ENCODE measurements at places on chromosomes 3 and 15. TPM values are rescaled to one million over a fixed set of nuclear protein-coding genes. Genes with fewer than 3 reads are reported as not detected.
A peak's percentile ranks its signal among the peaks of the same experiment; 100 is the strongest.

DNA sequence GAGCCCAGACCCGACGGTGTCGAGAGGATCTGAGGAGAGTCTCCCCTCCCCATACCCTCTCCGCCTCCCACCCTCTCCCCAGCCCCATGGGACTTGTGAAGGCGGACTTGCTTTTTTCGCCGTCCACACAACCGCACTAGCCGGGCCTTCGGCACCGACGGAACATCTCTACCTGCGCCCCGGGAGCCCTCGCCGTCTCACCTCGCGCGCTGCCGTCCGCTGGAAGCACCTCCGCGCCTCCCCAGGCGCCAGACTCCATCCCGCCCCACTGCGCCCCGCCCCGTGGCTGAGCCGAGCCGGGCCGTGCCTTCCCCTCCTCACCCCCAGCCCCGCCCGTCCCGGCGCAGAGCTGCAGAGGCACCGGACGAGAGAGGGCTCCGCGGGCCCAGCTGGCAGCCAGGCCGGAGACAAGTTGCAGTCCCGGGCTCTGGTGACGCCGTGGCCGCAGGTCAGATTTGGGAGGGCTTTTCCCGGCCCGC lies at the start of the genes DUOX1 and DUOXA1:
DUOX1 (plus strand) TSS at position 344 of the 479 bp plus-strand sequence. CDS start 1,973 bp downstream, outside the sequence.
DUOXA1 (minus strand) TSS at position 229 of the 479 bp plus-strand sequence. CDS start 6,865 bp downstream, outside the sequence.
- no peak for DNase-seq

DNA sequence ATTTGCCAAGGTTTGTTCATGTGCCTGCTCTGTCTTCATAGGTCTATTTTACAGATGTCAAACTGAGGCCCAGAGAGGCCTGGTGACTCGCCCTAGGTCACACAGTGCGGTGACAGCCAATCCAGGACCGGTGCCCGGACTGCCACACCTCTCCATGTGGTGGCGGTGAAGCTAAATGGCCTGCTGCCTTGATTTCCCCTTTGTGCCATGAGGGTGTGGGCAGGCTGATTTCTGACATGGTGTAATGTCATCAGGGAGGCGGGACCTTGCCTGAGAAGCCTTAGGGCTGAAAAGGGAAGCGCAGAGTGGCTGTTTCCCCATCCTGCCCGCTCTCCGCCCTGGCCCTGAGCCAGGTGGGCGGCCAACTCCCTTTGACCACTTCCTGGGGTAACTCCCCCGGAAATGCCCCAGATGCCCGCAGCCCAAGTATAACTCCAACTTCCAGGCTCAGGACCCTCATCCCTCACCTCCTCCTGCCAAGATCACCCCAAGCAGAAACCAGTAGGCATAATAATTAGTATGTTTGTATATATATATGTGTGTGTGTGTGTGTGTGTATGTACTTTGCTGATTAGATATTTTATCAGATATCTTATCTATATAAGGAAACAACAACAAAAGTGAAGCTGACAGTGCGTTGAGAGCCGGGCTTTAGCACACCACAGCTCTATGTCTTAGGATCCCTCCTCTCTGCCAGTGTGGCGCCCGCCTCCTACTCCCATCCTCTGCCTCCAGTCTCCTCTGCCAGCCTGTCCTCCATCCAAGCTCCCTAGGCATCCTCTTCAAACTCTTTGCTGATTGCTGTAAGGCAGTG lies 63.9 kb downstream of the IQSEC1 start:
- DNase-seq: no peak

DNA sequence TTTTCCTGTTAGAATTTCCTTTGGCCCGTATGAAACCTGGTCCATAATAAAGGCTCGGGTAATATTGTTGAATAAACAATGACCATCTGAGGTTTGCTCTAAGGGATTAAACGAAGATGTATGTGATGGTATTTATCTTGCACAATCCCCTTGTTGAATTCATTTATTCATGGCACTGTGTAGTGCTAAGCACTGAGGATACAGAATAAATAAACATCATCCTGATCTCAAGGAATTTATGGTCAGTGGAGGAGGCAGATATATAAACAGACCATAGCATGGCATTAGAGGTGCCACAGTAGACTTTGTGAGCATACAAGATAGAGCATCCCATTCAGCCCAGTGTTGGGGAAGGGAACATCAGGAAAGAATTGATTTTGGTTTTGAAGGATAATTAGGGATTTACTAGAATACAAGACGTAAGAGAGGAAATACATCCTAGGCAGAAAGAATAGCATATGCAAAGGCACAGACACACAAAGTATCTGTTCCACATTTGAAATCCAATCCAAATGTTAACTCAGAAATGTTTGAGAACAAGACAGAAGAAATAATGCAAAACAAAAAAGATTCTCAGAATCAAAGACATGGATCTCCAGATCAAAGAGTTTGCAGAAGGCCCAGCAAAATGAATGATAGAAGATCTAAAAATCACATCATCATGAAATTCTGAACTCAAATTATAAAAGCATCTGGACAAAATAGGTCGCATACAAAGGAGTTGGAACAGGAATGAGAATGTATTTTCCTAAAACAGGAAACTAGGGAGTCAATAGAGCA lies 5.4 kb upstream of the IGF2BP2 start:
- DNase-seq: no peak

The NBEAL2 gene
- total RNA-seq: 18.5 TPM

The EXOG gene
- total RNA-seq: 7.7 TPM

The SETMAR gene
- total RNA-seq: 27.4 TPM

The APOD gene
- total RNA-seq: 191 TPM

The CCR9 gene
- 0.10 TPM for total RNA-seq

The ACTRT3 gene
- 3.5 TPM for total RNA-seq

GRCh38 chr15:74540761-74541493 lies at the start of gene ARID3B:
Gene ARID3B, plus strand, starts transcription at chr15:74541220. Its CDS starts 2,717 bp downstream, at chr15:74543937.
- DNase-seq: peak; percentile 96

DNA sequence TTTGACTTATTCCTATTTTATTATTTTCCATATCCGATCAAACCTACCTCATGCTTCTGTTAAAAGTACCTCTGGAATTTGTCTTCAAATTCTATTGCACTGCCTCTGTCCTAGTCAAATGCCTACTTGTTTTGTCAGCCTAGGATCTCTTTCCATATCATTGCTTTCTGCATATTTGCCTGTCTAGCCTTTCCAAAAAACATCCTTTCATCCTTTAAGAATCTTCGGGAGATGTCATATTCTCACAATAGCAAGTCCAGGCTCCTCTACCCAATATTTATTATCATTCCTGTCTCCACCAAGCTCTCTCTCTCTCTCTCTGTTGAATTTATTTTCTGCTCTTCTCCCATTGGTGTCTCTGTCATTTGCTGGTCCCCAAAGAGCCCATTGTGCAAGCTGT lies 80.1 kb downstream of the LRRC28 start:
- DNase-seq: no peak

The GOLGA6L7 gene
- not detected for total RNA-seq

GRCh38 chr3:31533169-31534064 lies 692 bp downstream of the STT3B start:
- peak; percentile 84 for DNase-seq

The TM4SF1 gene
- 46.1 TPM for total RNA-seq

The ITIH1 gene
- not detected for total RNA-seq

- DNase-seq: no peak
Observed at GRCh38 chr15:61097852-61098251, 131.2 kb downstream of the RORA start.

The GNL3 gene
- total RNA-seq: 59.3 TPM

The TMEM212 gene
- 0.35 TPM for total RNA-seq

The FBXO40 gene
- 1.2 TPM for total RNA-seq

DNA sequence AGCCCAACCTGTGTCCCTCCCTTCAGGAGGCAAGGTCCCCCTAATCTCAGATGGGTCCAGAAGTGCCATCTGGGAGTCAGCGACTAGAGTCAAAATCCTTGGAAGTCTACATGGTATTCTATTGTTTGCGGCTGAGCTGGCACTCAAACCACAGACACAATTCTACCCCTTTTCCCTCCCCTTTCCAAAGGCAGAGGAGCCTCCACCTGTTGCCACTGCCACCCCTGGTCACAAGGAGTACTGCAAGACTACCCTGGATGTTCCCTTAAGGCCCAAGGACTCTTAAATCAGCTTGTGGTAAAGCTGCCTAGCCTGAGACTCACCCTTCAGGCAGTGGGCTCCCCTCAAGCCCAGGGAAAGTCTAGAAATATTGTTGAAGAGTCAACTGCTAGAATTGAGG lies 4.3 kb upstream of the OR5H6 start:
- DNase-seq: no peak

GRCh38 chr3:3196148-3196861 lies 16.8 kb upstream of the CRBN start:
- DNase-seq: no peak

The OR5K2 gene
- not detected for total RNA-seq

- no peak for DNase-seq
Observed at GRCh38 chr15:37252530-37252929, 152.2 kb upstream of the MEIS2 start.

DNA sequence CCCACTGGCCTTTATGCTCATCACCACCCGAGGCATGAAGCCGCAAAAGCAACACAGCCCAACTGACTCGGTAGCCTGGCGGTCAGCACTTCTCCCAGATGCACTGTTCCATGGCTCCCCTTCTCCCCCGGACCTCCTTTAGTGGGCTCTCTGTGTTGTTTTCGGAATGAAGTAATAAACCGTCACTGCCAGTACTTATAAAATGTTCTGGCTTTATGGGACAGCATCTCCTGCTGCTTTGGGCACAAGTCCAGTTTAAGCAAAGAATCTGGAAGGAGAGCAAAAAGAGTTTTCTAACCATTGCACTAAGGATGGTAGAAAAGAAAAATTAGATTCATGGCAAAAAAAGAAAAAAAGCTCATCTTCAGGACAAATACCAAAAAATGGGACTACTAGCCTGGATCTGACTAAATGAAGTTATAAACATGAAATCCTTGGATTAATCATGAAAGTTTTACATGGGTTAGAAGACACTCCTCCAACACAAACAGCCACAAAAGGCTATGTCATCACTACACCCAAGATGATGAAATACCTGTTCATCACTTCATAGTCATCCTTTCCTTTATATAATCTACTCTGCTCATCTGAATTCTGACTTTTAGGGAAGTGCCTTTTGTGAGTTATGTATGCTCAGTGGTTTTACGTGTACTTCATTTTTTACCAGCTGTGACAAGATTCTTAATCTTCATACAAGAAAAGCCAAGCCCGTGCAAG lies 89.5 kb upstream of the UBE2E2 start:
- DNase-seq: no peak

The KNG1 gene
- not detected for total RNA-seq

GRCh38 chr3:22861426-22861825 lies 341.7 kb upstream of the UBE2E2 start:
- no peak for DNase-seq

DNA sequence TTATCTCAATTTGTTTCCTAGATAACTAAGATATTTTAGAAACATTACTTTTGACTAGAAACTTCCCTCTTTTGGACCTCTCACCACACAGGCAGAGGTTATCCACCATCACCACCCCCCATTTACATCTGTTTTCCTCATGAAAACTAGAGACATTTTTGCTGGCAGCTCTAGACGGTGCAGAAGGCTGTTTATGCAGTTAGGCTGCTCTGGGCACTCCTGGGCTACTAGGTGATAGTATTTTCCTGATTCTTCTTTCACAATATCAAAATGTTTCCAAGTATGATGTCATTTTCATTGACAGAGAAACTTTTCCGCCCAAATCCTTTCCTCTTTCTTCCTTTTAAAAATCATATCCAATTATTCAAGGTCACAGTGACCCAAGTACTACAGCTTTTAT lies 67.1 kb downstream of the PLOD2 start:
- DNase-seq: no peak

The XCR1 gene
- total RNA-seq: not detected

DNA sequence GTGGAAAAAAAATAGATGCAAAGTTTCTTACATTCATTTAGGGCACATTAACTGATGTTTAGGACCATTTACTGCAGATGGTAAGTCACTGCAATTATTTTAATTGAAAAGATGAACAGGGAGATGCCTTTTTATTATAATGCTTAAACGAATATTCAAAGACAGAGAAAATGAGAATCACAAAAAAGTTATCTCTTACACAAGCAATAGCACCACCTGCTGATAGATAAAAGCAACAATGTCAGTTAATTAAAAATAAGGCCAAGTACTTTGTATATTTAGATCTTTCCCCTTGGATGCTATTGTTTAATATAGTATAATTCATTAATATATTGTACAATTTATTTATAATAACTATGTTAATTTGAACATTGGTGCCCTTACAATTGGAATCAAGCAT lies 55.9 kb downstream of the IFT80 start:
- DNase-seq: no peak

The LMAN1L gene
- total RNA-seq: not detected

DNA sequence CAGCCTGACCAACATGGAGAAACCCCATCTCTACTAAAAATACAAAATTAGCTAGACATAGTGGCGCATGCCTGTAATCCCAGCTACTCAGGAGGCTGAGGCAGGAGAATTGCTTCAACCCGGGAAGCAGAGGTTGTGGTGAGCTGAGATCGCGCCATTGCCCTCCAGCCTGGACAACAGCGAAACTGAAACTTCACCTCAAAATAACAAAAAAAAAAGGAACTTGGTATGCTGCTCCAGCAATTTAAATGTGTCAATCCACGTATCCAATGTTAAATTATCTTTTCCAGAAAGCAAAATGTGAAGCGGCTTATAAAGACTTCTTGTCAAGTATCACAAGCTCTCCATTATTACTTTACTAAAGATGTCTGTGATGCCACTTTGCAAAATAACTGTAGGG lies 9.9 kb upstream of the ARIH1 start:
- no peak for DNase-seq

- no peak for DNase-seq
Observed at GRCh38 chr3:16203031-16203430, 28.6 kb downstream of the GALNT15 start.

DNA sequence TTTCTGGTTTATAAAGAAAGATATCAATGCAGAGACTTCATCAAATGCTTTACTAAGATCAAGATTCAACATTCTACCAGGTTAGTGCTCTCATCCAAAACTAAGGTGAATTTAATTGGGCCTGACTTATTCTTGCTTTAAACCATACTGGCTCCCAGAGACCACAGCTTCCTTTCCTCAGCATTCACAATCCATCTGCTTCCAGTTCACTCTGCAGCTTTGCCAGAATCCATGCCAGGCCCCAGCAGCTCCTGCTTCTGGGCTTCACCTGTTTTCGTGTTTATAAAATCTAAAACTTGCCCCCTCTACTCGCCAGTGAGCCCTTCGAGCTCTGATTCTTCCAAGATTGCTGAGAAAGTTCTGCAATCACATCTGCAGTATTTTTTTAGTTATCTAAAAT lies 2.3 kb downstream of the CPB1 start:
- DNase-seq: no peak

The NANOGP8 gene
- 1.8 TPM for total RNA-seq

The ROPN1 gene
- total RNA-seq: not detected

The CCR5 gene
- 0.36 TPM for total RNA-seq

DNA sequence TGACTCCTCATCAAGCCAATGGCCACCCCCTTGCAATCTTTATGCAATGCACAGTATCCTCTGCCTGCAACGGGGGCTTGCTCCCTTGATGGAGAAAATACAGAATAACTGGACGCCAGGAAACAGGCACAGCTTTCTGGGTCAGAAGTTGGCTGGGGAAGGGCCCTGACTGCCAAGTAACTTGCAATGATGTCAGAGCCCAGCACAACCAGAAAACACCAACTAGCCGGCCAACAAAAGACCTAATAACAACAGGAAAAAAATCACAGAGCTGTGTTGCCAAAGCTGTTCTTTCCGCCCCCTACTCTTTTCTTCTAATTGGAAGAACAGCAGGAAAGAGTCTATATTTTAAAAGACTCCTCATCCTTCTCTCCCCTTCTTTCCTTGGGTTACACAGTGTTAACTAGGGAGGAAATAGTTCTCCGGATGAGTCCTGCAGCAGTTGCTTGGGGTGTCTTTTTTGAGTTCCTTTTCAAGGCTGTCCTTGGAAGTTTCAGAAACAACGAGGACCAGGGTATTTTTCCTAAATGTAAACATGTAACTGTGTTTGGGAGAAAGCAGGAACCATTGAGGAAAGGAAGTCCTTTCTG lies 1.4 kb upstream of the SEMA6D start:
- DNase-seq: peak; percentile 71

Measured in ovary (tissue), 10 donors.